ENCODE measurements at places on chromosomes 1 and 21.
A peak's percentile ranks its signal among the peaks of the same experiment; 100 is the strongest.

GRCh38 chr1:90122654-90123340 is 127.9 kb downstream of the ZNF326 start:
- DNase-seq, result no peak

DNA sequence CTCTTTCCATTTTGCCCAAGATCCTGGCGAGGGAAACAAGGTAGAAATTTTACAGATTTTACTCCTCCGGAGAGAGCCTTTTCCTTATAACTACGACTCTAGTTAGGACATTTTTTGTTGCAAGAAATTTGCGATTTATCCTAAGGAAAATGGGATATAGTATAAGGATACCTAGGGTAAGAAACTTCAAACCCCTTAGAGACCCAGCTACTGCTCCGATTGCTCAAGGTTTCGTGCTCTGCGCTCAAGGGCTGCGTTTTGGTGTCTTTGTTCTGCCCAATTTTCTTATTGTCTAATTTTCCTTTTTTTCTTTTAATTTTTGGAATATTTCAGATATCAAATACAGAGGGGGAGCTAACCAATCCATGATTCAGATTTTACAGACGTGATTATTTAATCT is 1.5 kb downstream of the TTC3 start:
- no peak for DNase-seq

- no peak for DNase-seq
Observed at GRCh38 chr1:94071976-94072375, 49.0 kb downstream of the ABCA4 start.

GRCh38 chr1:164950541-164950986 is 391.6 kb downstream of the PBX1 start:
- no peak for DNase-seq

DNA sequence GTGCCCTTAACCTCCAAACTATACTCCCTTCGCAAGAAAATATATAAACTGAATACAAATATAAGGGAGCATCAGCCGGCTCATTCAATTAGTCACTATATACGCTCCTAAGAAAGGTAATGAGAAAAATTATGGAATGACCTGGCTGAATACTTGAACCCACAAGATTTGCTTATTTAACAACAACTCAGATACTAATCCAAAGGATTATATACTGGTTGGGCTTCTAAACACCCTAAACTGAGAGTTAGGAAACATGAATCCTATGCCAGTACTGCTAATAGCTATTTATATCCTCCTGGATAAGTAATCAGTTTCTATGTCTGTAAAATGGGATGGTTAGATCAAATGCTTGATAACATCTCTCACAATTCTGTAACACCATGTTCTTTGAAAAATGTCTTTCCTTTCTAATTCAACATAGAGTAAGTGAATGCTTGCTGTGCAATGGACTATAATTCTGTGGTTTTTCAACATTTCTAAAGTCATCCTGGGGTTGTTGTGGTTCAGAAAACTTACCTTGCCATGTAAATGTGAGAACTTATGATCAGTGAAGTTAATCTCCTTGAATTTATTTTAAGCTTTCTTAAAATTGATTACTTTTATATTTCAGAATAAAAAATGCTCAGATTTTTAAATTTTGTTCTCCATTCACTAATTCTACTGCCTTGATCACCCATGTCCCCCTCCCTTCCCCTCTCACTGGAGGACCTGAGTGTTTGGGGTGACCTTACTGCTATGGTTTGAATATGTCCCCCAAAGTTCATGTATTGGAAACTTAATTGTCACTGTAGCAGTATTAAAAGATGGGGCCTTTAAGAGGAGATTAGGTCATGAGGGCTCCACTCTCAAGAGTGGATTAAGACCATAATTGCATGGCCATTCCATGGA is 14.5 kb downstream of the DUSP10 start:
- no peak for DNase-seq

GRCh38 chr1:52738893-52739292 is 12.6 kb downstream of the ZYG11B start:
- no peak for DNase-seq

DNA sequence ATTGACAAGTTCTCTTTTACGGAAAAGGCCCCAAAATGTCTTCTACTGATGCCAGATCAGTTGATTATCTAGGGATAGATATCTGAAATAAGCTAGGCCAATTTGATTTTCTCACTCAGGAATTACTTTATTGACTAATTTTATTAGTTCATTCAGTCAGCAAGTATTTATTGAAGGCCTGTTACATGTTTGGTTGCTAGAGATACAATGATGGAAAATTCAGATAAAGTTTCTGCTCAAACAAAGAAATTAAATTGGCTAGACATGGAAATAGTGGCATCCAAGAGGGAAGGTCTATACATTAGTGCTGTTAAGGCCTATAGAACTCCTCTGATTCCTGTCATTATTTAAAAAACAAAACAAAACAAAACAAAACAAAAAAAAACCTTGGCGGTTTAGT is 56.5 kb downstream of the HS2ST1 start:
- DNase-seq, result no peak

DNA sequence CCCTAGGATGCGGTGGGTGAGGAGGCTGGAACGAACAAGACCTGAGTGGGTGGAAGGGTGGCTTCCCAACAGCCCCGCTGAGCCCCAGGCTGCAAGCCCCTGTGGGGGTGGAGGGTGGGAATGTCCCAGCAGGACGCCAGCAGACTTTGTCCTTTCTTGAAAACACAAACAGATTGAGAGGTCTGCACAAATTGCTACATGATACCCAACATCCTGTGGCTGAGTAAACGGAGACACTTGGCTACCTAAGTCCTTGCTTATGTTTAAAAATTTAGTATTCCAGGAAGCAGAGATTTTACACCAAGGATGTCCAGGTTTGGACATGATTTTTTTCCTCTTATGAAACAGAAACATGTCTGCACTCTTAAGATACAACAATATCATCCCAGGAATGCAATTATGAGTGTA is 11.8 kb upstream of the F3 start:
- DNase-seq, result no peak

GRCh38 chr1:178552856-178553255 is 39.9 kb downstream of the TEX35 start:
- no peak for DNase-seq

DNA sequence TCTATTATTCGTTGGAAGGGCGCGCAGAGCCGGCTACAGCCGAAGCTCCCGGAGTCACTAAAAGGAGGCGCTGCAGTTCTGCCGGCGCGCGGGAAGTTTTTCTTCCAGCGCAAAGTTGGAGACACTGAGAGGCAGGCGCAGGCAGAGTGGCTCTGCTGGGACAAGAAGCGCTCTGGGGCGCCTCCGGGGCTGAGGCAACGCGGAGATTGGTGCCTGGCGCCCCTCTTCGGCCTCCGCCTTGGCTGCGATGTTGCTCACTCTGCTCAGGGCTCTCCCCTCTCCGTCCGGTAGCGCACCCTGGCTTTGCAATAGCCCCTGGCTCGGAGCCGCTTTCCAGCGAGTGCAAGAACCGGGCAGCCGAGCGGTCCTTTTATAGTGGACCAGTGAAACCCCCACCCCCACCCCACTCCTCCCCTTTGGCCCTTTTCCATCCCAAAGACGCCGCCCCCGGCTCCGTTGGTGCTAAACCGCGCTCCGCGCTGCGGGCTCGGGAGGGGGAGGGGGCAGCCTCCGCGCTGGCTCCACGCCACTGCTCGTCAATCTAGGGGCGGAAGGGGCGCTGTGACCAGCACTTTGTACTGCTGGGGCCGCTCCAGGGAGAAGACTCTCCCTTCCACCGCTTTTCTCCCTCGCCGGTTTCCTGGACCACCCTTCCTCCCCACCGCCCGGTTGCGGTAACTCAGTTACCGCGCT is at the start of gene ADAMTS1:
ADAMTS1 (minus strand) TSS at position 344 of the 693 bp plus-strand sequence. CDS start 455 bp downstream, outside the sequence.
- DNase-seq, result peak; percentile 95

DNA sequence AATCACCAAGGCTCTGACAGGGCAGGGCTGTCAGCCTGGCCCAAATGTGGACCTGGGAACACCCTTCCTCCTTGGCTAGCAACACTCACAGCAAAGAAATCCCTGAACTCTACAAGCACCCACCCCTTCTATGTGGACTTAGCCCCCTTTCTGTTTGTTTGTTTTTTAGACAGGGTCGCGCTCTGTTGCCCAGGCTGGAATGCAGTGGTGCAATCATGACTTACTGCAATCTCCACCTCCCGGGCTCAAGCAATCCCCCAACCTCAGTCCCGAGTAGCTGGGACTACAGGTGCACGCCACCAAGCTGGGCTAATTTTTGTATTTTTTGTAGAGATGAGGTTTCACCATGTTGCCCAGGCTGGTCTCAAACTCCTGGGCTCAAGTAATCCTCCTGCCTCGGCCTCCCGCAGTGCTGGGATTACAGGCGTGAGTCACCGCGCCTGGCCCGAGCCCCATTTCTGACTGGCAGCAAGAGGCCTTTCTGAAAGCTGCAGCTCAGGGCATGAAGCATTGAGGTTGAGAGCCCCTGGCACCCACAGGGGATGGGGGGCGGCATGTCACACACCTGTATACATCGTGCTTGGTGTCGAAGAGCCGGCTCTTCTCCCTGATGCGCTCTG is 16.2 kb downstream of the RIPK4 start:
- DNase-seq, result no peak

- DNase-seq, result peak; percentile 41
Observed at GRCh38 chr1:32989160-32990050, 24.8 kb upstream of the RNF19B start.

GRCh38 chr1:153210206-153210605 is 7.0 kb downstream of the LELP1 start:
- no peak for DNase-seq

GRCh38 chr1:183915625-183916510 is 110.9 kb downstream of the RGL1 start:
- peak; percentile 91 for DNase-seq

DNA sequence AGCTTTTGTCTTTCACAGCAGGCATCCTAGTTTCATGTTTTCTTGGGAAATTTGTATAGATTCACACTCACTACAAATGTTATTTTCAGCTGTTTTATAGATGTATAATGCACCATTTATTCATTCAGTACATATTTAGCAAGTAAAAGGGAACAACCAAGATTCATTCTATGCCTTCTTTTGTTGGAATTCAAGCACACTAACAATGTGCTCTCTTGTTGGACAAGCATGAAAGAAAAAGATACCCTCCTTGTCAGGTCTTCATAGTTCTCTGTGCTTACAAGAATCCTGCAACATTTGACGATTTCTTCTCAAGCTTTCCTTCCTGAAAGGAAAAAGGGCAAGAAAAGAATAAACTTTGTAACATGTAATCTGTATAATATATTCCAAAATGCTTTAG is 456.0 kb downstream of the USP25 start:
- no peak for DNase-seq

DNA sequence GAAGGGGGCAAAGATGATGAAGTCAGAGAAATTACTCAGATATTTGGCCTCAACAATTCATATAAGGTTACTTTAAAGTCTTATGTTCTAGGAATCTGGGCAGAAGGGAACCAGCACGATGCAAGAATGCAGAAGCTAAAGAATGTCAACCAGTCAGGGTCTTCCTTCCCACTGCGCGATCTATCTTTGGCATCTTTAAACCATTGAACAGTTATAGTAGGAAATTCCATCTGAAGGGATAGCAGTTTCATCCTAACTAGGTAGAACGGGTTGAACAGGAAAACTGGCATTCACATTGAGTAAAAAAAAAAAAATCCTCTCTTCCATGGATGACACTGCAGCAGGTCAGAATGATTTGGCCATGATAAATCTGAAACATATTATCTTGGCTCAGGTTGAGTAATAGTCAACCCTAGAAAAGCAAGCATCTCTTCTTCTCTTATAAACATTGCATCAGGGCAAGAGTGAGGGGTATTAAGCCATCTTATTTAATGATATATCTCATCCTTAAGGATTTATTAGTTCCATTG is 6.3 kb downstream of the CRCT1 start:
- no peak for DNase-seq

DNA sequence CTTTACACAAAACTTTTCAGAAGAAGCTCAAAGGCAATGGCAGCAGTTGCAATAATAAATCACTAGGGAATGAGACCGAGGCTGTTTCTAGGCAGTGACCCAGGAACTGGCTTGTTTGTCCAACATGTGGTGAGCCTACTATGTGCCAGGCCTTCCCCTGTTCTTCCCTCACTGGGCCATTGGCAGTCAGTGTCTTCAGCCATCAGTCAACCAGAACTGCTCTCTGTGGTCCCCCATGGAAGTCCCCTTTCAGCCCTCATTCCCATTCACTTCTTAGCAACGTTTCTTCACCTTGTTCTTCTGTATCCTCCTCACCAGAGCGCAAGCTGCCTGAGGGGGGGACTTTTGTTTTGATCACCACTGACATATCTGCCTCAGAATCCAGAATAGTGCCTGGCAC is 274.1 kb downstream of the RRAGC start:
- no peak for DNase-seq

GRCh38 chr1:25098717-25099116 is 133.6 kb downstream of the SYF2 start:
- no peak for DNase-seq

GRCh38 chr1:55049271-55049913 is 10.0 kb downstream of the PCSK9 start:
- DNase-seq, result no peak

GRCh38 chr1:86811142-86811924 is 102.6 kb downstream of the SELENOF start:
- no peak for DNase-seq

DNA sequence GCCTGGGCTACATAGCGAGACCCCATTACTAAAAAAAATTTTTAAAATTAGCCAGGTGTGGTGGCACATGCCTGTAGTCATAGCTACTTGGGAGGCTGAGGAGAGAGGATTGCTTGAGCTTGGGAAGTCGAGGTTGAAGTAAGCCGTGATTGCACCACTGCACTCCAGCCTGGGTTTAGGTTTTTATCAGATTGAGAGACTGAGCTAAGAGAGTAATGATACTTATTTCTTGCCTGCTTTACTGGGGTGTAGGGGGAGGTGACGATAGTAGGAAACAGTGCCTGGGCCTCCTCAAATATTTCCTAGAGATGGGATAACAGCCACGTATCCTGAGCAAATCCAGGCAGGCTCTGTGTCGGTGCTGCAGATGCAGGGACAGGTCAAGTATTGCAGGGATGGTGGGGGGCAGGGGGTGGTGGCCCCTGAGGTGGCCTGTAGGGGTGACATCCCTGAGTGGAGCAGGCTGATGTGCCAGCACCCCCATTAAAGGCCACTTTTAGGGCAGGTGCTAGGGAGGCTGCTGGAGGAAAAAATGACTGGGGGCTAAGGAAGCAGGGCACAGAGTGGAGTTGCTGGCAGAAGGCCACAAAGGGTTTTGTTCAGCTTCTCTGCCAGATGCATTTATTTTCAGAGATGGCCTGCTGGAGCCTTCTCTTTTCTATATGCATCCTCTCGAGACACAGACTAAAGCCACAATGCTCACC is 130.5 kb downstream of the RHOU start:
- DNase-seq, result no peak

DNA sequence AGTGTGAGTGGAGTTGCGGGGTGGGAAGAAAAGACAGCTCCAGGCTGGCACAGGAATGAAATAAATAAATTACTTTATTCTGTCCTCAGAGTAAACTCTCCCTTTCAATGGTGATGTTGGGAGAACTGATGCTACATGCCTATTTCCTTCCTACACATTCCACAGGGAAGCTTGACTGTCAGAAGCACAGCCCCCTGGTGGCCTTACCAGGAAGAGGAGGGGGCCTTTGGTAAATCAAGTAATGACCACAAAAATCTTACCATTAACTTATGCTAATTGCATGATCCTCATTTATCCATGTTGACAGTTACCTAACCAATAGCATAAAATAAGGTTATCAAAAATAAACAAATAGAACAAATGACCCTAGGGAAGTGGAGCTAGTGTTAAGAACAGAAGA is 605.0 kb upstream of the PKN2 start:
- no peak for DNase-seq

GRCh38 chr1:209688746-209689234 is 13.6 kb downstream of the G0S2 start:
- no peak for DNase-seq

GRCh38 chr21:45871616-45872236 is 109.8 kb upstream of the COL6A1 start:
- no peak for DNase-seq

Measured in muscle of arm (tissue), 14 donors.